ENCODE measurements at places on chromosomes 5 and 9. TPM values are rescaled to one million over a fixed set of nuclear protein-coding genes. Genes with fewer than 3 reads are reported as not detected.
A peak's percentile ranks its signal among the peaks of the same experiment; 100 is the strongest.

NKD2 gene
- not detected for polyA plus RNA-seq

RASA1 gene
- 57.9 TPM for polyA plus RNA-seq

GABRA6 gene
- polyA plus RNA-seq = 0.10 TPM

EQTN gene
- not detected for polyA plus RNA-seq

SNCAIP gene
- polyA plus RNA-seq = 0.08 TPM

KIF4B gene
- 0.02 TPM for polyA plus RNA-seq

TCOF1 gene
- 33.0 TPM for polyA plus RNA-seq

DNA sequence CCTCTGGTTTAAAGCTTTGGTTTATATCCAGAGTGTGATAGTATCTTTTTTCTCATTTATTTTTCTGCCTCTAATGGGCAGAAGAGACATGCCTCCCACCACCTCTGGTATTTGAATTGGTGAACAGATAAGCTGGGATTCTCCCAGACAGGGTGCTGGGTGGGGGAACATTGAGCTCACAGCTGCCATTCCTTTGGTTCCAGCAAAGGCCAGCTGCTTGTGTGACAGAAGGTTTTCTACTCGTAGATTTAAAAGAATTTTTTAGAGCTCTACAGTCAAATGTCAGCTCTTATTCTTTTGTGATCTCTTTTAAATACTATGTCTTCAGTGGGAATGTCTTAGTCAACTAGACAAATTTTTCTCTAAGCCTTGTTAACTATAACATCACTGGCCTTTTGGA is 54.7 kb upstream of the ADAMTS16 start:
- DNase-seq = no peak

DNA sequence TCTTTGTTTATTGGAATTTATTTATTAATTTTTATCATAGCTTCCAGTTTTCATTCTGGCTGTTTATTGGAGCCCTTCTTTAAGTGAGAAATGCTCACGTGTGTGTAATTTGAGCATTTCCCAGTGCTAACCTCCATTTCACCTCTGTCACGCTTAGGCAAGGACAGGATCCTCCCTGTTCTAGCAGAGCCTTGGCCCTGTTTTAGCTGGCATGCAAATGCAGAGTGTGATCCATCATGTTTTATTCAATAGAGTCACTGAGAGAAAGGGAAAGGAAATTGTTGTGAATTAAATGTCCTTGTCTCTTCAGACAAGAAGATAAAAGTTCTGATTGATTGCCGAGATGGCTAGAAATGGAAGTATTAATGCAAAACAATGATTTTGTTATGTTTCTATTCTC is 137.3 kb upstream of the ACO1 start:
- no peak for DNase-seq

- DNase-seq = no peak
Measured at GRCh38 chr5:133041910-133042309, 9.9 kb upstream of the HSPA4 start.

- no peak for DNase-seq
Measured at GRCh38 chr9:96320749-96321280, 18.8 kb upstream of the HSD17B3 start.

DNA sequence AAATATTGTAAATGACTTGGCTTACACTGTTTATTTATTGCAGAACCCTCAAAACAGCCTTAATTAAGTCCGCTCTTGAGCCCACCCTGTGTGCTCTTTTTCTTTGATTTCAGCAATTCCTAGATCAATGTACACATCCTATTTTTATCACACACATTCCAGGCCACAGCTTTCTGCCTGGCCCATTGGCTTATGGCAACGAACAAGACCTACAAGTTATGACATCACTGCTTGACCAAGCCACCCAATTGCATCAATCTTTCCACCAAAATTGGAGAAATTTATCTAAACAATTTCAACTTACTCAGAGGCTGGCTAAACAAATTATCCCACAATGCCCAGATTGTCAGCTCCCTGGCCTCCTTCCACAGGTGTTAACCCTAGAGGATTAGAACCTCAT is 158.4 kb downstream of the CPLANE1 start:
- no peak for DNase-seq

DNA sequence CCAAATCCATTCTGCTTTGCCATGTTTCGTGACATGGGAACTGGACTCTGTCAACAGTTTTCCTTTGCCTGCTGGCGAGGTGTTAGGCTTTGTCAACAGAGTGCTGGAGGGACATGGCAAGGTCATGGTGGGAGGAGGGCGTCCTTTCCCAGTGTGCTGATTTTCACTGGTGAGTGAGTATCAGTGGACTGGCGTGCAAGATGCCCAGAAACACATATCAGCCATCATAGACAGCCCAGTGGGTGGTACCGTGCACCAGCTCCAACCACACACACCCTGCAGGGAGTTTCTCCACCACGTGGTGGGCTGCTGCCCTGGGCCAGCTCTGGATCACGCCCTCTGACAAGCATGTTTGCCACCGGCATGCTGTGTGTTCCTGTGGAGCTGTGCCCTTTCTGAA is 50.0 kb upstream of the ABL1 start:
- no peak for DNase-seq

DNA sequence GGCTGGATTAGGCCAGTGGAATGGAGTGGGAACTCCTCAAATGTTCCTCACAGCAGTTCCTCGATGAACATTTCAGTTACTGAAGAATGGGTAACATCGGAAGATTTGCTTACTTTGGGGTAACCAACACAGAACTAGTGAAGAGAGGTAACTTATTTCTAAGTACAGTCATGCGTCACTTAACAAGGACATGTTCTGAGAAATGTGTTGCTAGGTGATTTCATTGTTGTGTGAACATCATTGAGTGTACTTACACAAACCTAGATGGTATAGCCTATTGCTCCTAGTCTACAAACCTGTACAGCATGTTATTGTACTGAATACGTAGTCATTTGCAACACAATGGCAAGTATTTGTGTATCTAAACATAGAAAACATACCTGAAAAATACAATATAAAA is 228.3 kb downstream of the MAST4 start:
- no peak for DNase-seq

DNA sequence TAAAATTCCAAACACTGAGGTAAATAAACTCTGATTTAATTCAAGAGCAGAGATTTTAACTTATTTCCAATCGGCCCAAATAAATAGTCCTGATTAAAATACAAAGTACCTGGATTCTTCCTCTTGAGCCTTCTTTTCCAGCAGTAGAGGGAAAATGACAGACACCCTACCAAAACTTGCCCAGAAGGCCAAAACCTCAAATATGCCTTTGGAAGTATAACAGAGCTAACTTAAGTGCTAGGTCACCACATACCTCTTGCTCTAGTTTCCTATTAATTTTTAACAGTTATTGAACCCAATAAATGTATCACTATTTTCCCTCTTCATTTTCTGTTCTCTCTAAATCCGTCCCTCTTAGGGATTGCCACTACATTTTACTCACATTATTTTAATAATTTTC is 1.4 kb downstream of the BAAT start:
- no peak for DNase-seq

DNA sequence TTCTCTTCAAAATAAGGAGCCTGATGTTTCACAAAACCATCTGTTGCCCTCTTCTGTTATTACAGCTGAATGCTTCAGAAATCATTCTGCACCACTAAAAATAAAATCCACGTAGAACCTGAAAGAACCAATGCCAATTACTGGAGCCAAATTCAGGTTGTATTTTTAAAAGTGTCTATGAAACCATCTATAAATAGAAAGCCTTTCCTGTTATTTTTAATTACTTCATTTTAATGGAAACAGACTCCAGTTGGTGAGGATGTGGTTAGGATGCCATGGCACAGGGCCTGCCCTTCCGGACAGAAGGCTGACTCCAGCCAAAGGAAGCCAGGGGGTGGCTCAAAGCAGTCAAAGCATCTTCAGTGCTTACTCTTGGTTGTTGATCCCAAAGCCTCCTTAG is 119.8 kb downstream of the TENT4A start:
- no peak for DNase-seq

DNA sequence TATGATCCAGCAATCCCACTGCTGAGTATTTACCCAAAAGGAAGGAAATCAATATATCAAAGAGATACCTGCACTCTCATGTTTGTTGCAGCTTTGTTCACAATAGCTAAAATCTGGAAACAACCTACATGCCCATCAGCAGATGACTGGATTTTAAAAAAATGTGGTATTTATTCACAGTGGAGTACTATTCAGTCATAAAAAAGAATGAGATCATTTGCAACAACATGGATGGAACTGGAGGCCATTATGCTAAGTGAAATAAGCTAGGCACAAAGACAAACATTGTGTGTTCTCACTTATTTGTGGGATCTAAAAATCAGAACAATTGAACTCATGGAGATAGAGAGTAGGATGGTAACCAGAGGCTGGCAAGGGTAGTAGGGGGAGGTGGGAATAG is 33.1 kb downstream of the CYSTM1 start:
- DNase-seq = no peak

- no peak for DNase-seq
Measured at GRCh38 chr5:95989283-95990048, 27.8 kb upstream of the ELL2 start.

DNA sequence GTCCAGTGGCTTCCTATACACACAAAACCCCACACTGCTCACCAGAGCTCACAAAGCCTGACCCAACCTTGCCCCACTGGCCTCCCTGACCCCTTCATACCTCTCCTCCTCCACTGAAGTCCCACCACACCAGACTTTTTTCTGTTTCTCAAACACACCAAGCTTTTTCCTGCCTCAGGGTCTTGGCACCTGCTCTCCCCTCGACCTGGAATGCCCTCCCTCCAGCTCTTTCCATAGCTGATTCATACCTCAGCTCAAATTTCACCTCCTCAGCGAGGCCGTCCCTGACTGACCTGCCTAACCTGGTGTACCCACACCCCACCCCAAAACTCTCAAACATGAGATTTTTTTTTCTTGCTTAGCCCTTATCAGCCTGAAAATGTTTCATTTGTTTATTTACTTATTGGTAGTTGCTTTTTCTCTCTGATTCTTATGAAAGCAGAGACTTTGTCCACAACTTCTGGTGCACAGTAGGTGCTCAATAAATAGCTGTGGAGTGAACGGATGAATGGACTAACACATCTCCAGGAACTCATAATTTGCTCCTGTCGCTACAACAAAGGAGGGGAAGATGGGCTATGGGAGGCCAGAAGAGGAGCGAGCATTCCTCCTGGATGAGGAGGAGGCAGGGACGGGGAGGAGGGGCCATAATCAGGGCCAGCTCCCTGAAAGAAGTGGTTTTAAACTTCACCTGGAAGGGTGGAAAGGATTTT is 84.3 kb downstream of the SH3TC2 start:
- no peak for DNase-seq

- DNase-seq = no peak
Measured at GRCh38 chr5:168935183-168935582, 356.0 kb upstream of the PANK3 start.

GRCh38 chr9:35656831-35657545 is 831 bp downstream of the RMRP start:
- peak; percentile 51 for DNase-seq

DNA sequence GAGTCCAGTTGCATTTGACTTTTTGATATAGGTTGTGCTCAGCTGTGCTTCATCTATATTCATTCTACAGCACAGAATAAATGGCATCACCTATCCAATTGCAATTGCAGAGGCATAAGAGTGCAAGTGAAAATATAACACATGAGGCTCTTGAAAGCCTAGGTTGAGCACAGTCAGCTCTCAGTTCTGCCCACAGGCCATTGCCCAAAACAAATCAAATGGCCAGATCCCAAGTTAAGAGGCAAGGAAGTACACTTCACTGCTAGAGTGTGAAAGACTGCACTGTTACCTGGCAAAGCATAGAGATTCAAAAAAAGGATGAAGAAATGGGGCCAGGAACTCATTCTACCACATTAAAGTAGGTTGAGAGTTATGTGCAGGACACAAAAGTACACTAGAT is 305.5 kb upstream of the SEMA6A start:
- DNase-seq = no peak

DNA sequence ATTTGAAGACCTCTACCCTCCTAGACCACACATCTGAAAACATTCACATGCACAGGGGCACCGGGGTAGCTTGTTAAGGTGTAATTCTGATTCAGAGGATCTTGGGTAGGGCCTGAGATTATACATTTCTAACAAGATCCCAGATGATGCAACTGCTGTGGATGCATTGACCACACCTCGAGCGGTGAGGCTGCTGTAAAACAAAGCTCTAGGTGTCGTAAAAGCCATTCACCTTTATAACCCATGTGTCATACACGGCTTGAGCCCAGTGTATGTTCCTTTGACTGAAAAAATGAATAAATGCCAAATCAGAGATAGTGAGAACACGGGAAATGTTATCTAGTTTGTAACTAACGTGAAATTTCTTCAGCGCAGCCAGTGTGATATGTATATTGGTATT is 1578.2 kb upstream of the WWC1 start:
- no peak for DNase-seq

GRCh38 chr5:80998590-80998979 is 38.4 kb downstream of the RASGRF2 start:
- no peak for DNase-seq

DNA sequence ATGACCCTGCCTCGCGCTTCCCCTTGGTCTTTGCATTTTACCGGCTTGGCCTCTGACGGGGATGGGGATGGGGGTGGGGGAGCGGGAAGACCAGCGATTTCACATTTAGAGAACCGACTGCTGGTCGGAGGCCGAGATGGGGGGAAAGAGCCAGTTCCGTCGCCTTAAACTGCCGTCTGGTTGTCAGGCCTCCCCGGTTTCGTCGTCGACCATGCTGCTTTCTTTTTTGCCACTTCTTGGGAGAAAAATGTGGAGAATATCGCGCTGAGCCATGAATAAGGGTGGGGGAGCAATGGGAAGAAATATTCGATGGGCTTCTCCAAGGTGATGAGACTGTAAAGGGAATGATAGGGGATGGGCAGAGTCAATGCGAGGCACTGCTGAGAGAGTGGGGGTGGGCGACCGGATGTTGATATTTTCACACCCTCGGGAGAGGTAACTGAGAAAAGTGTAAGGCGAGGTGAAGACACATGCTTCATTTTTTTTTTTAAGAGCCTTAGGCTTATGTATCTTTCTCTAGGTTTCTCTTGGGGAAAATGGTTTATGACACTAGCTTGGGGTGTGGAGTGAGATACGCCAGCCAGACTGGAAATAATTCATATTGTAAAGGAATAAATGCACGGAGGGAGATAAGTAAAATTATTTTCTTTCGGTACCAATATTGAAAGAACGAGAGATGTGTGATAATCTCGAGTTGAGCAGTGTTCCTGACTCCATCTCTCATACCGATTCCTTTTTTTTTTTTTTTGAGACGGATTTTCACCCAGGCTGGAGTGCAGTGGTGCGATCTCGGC is 1.1 kb downstream of the KIF2A start:
- DNase-seq = peak; percentile 44

- no peak for DNase-seq
Measured at GRCh38 chr9:106228861-106229260, 534.5 kb downstream of the TMEM38B start.

GRCh38 chr9:91868732-91869391 is 81.2 kb downstream of the ROR2 start:
- DNase-seq = no peak

GRCh38 chr5:68898951-68899471 is 194.8 kb upstream of the SLC30A5 start:
- DNase-seq = no peak

- peak; percentile 43 for DNase-seq
Measured at GRCh38 chr9:90099262-90099963, 494.6 kb downstream of the GADD45G start.

DNA sequence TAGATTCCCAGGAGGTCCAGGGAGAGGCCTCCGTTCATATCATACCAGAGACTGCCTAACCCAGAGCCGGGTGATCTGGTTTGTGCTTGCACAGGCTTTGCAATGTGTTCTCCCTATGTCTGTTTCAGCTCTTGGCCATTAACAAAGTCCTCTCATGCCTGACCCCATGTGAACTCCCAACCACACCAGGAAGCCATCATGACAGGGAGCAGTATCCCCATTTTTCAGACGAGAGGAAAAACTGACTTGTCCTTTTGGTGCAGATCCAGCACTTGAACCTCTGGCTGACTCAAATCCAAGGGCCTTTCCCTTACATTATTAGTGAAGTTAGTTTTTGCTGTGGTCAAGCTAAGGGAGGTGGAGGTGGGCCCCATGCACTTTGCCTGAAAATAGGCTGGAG is 58.4 kb downstream of the TEX10 start:
- DNase-seq = no peak
